Activated CD4-positive, alpha-beta T cell treated with anti-CD3 and anti-CD28 coated beads, Interleukin-2, Interleukin-6, amounts not matched to agents 100 ng/mL and 50 ng/mL, durations not matched to agents 16 hours and 8 hours (primary cell): ENCODE measurements at places on chromosomes 3 and 15.

- no peak for DNase-seq
These were observed 5.2 kb upstream of the CLK3 start for GRCh38 chr15:74610302-74610951.

GRCh38 chr3:16671690-16672089, 66.5 kb upstream of the DAZL start:
- DNase-seq: no peak

DNA sequence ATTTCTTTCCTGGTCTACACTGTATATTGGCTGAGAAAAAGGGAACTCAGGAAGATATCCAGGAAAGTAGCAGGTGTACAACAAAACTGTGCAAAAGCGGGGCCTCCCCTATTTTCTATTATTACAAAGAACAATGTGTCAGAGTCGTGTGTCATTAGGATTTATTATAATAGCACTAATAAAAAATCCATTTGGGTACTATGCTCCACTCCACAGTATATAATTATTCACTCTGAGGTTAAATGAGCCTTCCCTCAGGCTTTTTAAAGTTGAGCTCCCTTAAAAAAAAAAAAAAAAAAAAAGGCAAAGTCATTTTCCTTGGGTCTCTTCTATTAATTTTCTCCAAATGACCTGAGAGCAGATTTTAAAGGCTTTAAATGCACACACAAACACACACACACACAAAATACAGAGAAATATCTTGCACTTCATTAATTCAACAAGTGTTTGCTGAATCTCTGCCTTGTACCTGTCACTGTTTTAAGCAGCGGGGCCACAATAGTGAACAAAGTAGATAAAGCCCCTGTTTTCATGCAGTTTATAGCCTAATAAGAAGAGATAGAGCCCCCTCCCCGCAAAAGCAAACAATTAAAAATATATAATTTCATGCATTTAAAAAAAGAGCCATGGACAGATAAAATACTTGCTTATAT, 1.3 kb upstream of the DPP8 start:
- no peak for DNase-seq

GRCh38 chr3:44348993-44349392, 10.4 kb downstream of the TCAIM start:
- DNase-seq: no peak

GRCh38 chr15:72809329-72809728, 25.8 kb upstream of the ADPGK start:
- peak; percentile 16 for DNase-seq

DNA sequence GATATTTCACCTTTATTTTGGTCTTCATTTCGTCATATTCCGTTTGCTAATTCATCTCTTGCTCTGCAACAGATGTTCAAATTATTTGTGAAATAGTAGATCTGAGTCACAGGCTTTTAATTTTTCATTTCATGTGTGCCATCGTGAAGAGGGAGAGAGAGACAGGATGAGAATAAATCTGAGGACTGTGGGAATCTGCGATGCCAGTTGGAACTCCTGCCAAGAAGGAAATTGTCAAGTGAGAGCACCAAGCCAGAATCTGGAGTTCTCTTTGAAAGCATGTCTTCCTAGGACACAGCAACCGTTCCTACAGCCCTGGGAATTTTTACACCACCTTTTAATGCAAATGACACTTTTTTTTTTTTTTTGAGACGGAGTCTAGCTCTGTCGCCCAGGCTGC, 48.8 kb downstream of the NSMCE3 start:
- DNase-seq: no peak

DNA sequence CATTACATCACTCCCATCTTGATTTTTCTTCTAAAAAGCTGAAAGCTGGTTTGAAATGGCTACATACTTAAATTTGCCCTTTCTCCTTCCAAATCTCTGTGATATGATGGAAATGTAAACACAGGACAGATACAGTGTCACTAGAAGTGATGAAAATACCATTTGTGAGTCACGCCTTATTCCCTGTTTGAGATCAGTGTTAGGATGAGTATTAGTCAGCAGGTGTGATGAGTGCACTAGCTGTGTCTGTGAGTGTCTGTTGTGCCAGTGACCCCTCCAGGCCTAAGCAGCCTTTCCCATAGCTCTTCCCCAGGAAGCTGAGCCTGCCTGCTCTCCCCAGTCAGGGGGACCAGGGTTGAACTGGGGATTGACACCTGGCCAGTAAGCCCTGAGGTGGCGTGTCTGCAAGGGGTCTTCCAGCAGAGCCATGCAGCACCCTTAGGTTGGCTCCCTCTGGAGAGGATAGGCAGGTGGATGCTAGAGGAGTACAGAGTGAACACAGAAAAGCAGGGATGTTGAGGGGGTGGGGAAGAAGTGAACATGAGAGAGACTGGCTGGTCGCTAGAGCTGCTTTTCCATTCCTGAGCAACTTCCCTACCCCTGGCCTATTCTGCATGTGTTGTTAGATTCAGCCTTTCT, 92.0 kb downstream of the PDE8A start:
- peak; percentile 82 for DNase-seq

GRCh38 chr3:100230710-100231109, 30.1 kb upstream of the TBC1D23 start:
- no peak for DNase-seq

DNA sequence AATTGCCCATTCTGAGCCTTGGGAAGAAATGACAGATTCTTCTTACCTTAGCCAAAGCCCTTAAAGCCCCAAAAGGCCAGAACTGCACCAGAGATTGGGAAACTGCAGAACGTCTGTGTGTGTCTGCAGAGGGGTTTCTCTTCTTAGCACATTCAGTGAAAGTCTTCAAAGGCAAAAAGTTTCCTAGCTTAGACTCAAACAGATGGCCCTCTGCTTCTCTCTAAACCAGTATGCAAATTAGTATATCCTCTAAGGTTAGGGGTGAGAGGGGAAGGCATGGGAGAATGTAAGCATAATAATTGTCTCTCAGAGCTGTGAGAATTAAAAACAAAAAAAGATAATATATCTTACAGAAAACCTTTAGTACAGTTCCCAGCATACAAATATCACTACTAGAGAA, 334.0 kb upstream of the MCTP2 start:
- no peak for DNase-seq

- DNase-seq: no peak
These were observed 95.4 kb downstream of the FEZF2 start for GRCh38 chr3:62277986-62278385.

- DNase-seq: no peak
These were observed 28.2 kb downstream of the RBP2 start for GRCh38 chr3:139448104-139448503.

DNA sequence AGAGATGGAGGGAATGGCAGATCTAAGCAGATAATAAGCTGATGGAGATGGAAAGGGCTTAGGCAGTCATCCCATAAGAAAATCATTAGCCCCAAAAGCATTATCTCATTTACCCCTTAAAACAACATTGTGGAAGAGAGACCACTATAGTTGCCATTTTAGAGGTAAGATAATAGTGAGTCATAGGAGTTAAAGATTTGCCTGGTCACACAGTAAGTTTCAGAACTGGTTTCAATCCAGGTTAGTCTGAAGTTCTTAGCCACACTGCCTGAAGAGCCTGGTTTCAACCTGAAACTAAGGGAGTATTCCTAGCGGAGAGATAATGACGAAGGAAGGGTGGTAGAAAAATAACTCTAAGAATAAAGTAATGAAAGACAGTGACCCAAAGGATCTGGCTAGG, 13.0 kb upstream of the UBR1 start:
- DNase-seq: no peak

DNA sequence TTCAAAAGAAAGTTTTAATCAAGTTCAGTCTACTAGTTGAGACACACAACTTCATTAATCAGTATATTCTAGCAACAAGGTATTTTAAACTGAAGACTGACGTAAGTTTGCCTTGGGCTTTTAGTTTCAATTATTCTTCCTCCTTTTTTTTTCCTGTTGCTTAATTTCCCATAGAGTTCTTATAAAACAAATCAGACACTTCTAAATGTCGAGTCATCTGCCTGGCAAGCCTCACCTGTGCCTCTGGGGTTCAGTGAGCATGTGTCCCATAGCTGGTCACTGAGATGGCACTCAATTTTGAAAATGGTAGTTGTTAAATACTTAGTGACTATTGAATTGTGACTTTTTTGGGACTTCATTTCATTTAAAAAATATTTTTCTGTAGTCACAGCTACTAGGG, 27.4 kb downstream of the NKIRAS1 start:
- DNase-seq: no peak

- DNase-seq: peak; percentile 38
These were observed 16.0 kb upstream of the CPEB1 start for GRCh38 chr15:82663186-82663600.

- no peak for DNase-seq
These were observed 49.1 kb downstream of the PXYLP1 start for GRCh38 chr3:141280690-141281089.

GRCh38 chr3:188158731-188159310, 4.9 kb downstream of the LPP start:
- peak; percentile 58 for DNase-seq

GRCh38 chr3:69235882-69236281, 113.5 kb upstream of the LMOD3 start:
- DNase-seq: no peak

GRCh38 chr15:100602823-100603393, 519 bp downstream of the ASB7 start:
- peak; percentile 83 for DNase-seq

DNA sequence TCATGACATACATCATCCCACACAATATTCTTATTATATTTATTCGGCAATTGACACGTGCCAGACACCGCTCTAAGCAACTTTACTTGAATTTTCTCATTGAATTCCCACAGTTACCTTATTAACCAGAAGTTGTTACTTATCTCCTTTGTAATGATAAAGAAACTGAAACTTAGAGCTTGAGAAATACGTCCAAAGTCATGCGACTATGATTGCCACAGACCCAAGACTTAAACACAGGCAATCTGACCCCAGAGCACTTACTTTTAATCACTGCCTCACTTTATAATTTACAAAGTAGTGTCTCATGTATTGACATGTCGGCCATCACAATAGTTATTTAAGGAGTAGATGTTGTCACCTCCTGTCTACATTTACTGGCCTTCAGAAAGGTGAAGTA, 64.7 kb downstream of the ATP13A4 start:
- DNase-seq: no peak
